ENCODE measurements at places on chromosomes 6 and 20.

- DNase-seq = no peak
Observed at GRCh38 chr20:59662161-59662560, 57.8 kb downstream of the PHACTR3 start.

GRCh38 chr6:41602864-41603608 lies 35.2 kb upstream of the MDFI start:
- DNase-seq = peak; percentile 41

GRCh38 chr6:149300563-149300962 lies 16.9 kb upstream of the TAB2 start:
- DNase-seq = no peak

DNA sequence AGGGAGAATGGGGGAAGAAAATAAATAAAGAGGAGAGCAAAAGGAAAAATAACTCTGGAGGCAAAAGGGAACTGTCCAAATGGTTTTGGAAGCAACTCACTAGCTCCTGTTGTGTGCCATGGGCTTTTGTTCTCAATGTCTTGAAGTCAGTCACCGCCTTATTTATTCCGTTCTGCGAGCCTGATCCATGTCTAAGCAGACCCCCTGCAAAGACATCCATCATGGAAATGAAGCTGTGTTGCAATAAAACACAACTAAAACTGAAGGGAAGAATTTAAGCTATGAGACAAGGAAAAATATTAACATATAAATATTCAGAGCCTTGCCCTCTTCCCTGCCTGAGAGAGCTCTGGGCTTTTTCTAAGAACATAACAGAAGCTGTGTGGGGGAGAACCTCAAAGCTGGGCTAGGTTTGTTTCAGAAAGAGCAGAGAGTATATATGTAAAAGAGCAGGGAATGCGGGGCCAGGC lies 373.2 kb upstream of the CNR1 start:
- no peak for DNase-seq

GRCh38 chr20:53834062-53834442 lies 236.3 kb downstream of the BCAS1 start:
- DNase-seq = no peak

DNA sequence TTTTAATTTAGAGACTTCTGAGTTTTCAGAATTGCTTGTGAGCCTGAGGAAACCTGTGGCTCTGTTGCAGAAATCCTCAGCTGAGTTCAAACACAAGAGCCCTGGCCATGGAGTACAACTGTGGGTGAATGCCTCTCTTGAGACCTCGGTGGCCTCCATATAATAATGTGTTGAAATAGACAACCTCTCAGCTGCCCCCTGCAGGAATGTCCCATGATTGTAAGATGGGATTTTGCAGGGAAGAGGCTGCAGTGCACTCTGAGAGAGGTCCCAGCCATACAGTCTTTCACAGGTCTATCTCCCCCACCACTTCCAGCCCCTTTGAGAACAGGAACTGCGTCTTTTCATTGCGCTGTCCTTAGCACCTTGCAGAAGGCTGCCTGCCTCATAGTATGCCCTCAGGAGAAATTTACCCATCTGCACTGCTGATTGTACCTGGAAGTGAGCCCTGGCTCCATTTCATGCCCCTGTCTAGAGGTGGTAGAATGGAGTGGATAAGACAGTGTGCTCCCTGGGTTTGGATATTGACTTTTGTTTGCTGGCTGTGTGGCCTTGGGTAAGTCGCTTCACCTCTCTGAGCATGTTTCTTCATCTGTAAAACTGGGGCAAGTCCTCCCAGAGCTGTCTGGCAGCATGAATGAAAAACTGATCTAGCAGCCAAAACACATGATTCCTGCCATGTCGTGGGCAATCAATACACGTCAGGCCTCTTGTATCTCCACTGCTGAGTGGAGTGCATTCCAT lies 16.8 kb upstream of the CDH22 start:
- DNase-seq = no peak
